ENCODE measurements at places on chromosomes 1 and 21.

- DNase-seq: peak; percentile 83
These were observed 829 bp downstream of the PEA15 start for GRCh38 chr1:160206036-160206389.

DNA sequence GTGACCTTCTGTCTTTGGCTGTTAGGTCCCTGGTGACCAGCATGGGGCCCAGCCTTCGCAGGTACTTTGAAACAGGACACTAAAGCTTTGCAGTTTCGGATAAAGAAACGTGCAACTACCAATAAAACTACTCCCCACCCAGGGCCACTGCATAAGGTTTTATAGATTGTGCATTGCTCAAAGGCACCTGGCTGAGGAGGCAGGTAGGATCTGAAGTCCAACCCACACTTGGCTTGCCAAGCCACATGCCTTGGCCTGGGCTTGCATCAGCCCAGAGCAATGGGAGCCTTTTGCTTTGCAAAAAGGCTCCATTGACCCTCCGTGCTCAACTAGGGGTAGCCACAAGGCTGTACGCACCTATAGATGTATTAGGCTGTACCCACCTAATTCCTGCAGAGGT is 84.4 kb upstream of the SYT6 start:
- DNase-seq: no peak

- DNase-seq: peak; percentile 30
These were observed 34.7 kb downstream of the TUFT1 start for GRCh38 chr1:151574575-151575529.

GRCh38 chr21:26388731-26389231 is 184.3 kb downstream of the CYYR1 start:
- peak; percentile 8 for DNase-seq

- peak; percentile 41 for DNase-seq
These were observed 100.4 kb downstream of the ACBD6 start for GRCh38 chr1:180402001-180402400.

- no peak for DNase-seq
These were observed 35.1 kb upstream of the TINAGL1 start for GRCh38 chr1:31541194-31541593.

- peak; percentile 55 for DNase-seq
These were observed 24.6 kb downstream of the ARHGEF19 start for GRCh38 chr1:16187748-16188401.

All from inflammatory macrophage (primary cell).